MG63 (cell line): ENCODE measurements at places on chromosomes 2 and 18.

DNA sequence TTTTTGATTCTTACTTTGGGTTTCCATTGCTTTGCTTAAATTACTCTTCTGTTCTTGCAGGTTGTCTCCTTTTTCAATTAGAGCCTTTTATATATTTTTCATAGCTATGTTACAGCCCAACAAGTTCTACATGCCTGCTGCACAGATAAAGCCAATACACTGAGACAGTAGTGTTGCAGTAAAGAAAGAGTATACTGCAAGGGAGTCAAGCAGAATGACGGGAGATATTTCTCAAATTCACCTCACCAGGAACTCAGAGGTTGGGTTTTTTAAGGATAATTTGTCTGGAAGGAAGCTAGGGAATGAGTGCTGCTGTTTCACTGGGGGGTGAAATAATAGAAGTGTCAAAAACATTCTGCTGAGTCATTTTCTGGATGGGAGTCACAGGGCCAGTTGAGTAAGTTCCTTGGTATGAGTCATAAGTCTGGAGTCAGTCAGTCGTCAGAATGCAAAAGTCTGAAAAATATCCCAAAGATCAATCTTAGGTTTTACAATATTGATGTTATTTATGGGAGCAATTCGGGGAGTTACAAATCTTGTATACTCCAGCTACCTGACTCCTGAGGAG, 193.0 kb upstream of the RGPD4 start:
- peak; percentile 47 for DNase-seq

DNA sequence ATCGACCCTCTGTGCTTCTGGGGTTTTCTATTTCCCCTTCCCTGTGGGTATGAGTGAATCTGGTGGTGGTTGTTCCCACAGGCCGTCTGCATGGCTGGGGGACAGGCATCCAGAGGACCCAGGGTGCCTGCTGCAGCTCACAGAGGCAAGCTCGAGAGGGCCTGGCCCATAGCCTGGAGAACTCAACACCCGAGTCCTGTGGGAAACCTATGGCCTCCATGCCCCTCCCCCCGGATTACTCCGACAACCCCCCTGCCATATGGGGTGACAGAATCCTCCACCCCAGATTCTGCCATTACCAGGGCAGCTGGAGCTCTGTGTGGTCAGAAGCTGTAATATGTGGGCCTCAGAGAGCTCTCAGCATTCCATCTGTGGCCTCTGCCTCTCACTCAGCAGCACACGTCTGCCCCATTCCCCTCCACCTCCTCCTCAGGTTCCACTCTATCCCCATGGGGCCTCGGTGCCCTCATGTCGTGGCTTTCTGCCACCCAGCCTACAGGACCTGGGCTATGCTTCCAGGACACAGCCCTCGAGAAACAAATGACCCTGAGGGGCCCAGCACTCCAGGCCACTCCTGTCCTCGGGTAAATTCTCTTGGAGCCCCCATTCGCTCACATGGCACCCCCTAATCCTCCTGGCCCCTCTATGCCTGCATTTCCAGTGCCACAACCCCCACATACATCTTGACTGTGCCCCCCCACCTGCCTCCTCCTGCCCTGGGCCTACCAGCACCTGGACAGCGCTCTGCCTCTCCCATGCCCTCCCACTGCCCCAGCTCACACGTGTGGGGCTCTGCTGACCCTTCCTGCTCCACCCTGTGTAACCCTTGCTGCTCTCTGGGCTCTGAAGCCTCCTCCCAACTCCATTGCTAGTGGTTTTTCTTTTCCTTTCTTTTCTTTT, 3.6 kb downstream of the MZT2A start:
- DNase-seq: no peak

- DNase-seq: no peak
These were observed 48.6 kb downstream of the ETAA1 start for GRCh38 chr2:67445652-67446268.

DNA sequence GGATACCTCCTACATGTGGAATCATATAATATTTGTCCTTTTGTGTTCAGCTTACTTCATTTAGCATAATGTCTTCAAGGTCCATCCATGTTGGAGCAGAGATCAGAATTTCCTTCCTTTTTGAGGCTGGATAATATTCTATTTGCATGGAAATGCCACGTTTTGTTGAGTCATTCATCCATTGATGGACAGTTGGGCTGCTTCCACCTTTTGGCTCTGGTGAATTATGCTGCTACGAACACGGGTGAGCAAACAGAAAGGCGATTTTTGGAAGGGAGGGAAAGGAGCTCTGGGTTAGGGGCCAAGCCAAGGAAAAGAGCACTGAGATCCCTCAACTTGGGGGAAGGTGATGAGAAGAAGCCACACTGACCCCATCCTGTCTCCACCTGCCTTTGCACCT, 260.5 kb downstream of the TNS1 start:
- no peak for DNase-seq

GRCh38 chr2:53317861-53318260, 449.7 kb upstream of the CHAC2 start:
- DNase-seq: peak; percentile 46

- no peak for DNase-seq
These were observed 67.0 kb downstream of the ZEB2 start for GRCh38 chr2:144452989-144453336.

GRCh38 chr2:139217641-139218040, 437.5 kb upstream of the NXPH2 start:
- no peak for DNase-seq

- peak; percentile 58 for DNase-seq
These were observed 54.3 kb downstream of the HAUS1 start for GRCh38 chr18:46158499-46158898.

DNA sequence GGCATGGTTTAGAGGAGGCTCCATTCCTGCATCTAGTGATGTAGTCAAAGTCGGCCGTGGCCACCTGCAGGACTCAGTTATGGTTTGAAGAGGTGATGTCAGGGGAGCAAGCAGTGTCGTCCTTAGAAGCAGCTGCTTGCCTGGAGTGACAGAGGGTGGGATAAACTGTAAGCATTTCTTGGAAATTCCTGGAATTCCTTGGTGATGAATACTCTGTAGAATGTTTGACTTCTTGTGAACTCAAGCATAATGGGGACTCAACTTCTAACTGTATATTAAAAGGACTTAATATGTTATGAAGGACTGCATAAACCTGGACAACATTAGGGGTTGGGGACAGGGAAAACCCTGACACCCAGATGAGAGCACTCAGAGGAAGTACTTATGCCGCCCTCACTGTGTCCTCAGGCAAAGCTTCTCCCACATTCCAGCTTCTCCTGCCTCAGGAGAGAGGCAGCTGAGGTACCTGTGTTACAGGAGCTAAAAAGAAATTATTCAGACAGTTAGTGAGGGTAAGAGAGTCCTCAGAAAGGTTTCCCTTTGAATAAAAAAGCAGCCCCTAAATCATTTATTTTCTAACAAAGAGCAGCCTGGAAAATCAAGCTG, 459.9 kb upstream of the CELF4 start:
- no peak for DNase-seq

DNA sequence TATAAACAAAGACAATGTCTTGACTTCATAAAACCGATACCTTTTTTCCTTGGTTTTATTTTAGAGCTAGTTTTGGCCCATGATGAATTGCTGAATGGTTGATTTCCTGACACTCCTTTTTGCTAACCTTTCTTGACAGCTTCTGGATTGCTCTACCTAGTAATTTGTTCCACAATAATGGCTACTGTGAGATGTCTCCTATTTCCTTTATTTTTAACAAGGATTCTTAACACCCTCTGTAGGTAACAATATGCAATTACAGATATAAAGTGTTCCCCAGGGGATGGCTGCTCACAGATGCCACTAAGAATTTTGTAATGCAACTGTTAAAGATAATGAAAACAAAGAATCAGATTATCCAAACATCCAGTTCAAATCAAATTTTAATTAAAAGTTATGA, 100.8 kb upstream of the ATP5MC3 start:
- no peak for DNase-seq

GRCh38 chr18:7000484-7001096, 117.0 kb downstream of the LAMA1 start:
- no peak for DNase-seq

DNA sequence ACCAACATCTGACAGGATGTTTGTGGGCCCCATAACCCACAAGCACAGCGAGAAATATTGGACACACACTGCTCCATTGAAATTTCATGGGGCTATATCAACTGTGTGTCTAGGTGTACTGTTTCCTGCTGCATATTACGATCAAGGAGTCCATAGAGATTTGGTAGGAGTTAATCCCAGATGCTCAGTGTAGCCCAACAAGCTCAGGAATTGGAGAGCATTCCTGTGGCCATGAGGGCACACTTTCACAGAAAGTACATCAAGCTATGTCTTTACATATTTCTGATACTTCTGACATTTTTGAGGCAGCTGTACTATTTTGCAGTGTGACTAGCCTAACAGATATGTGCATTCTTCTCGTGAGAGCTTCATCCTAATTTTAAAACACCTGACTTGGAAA, 473.1 kb downstream of the PTH2R start:
- DNase-seq: no peak

GRCh38 chr2:241970716-241971115, 101.2 kb downstream of the RTP5 start:
- DNase-seq: no peak

- DNase-seq: peak; percentile 33
These were observed 119.9 kb upstream of the NDUFV2 start for GRCh38 chr18:8982416-8983183.

DNA sequence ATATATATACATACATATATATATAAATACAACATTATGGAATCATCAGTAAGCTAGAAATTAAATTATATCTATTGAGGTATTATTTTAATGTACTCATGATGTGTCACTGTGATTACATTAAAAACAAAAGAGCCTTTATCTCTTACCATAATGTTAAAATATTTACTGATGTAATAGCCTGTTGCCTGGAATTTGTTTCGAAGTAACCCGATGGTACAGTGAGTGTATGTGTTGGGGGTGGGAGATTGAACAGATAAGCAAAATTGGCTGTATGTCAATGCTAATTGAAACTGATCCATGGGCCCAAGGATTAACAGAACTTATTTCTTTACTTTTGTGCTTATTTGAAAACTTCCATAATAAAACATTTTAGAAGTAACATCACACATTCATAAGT, 1473.2 kb downstream of the LRP1B start:
- no peak for DNase-seq

DNA sequence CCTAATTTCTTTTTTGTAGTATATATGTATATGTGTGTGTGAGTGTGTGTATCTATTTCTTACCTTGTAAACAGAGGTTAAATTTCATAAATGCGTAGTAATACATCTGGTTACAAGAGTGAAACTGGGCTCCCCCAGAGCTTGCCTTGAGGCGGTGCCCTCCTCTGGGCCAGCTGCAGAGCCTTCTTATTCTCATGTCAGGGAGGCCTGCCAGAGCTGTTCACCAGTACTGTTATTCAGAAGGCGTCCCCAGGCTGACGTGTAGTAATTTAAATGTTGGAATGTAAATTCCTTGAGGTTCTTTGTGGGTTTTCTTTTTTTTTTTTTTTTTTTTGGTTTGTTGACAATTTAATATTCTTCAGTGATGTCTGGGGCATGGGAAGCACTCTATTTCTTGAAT, 11.2 kb downstream of the COPS8 start:
- DNase-seq: peak; percentile 48

DNA sequence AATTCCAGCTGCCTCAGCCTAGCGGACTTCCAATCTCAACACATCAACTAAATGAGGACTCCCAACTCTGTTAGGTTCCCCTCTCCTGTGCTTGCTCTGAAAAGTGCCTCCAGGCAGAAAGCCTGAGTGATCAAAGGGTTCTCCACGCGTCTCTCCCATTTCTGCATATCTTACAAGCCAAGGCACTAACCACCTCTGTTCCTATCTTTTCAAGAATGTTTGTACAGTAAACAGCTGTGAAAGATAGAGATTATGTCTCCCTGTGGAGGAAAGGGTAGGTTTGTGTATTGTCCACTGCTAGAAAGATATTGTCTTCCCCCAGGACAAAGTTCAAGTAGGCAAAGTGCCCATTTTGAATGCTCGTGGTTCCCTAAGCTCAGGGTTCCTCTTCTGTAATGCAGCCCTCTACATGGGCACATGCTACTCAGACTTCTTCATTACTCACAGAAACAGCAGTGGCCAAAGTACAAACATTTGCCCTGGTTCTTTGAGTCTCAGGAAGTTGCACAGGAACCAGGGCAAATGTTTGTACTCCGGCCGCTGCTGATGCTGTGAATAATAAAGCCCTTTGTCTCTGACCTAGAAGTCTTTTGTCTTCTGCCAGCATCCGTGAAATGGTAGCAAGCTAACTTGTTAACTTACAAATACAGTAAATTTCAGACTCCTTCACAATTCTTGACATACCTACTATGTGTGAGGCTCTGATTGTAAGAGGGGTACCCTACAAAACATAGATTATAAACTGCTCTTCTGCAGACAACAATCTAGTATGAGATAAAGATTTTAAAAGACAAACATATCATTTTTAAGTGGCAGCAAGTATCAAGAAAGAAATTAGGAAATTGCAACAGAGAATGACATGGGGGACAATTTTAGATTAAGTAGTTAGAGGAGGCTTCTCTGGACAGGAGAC, 44.5 kb downstream of the PKDCC start:
- no peak for DNase-seq

- DNase-seq: no peak
These were observed 116.8 kb downstream of the SPTBN1 start for GRCh38 chr2:54572636-54573536.

DNA sequence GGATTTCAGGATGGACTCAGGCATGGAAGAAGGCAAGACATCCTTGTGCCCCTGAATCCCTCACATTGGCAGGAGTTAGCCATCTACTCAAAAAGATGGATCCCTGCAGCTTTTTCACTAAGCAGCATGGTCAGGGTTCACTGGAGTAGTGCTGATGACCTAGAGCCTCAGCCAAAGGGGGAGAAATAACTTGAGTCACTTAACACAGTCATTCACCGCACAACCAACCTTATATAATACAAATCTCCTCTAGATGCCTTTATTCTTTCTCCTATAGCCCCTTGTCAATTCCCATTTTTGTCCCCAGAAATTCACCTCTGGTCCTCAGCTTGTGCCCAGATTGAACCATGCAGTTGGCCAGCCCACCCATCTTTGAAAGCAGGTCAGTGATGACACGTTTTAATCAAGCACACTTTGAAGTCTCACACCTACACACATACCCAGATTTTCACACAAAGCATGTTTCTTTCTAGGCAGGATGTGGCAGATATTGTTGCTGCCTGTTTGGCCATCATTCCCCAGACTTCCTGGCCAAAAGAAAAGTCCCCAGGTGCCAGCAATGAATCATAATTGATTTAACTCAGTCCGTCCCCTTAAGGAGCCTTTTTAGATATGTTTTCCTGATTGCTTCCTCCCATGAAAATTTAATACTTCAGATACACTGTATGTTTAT, 84.2 kb downstream of the LBH start:
- peak; percentile 43 for DNase-seq

- no peak for DNase-seq
These were observed 94.2 kb upstream of the STPG4 start for GRCh38 chr2:47249157-47249900.

DNA sequence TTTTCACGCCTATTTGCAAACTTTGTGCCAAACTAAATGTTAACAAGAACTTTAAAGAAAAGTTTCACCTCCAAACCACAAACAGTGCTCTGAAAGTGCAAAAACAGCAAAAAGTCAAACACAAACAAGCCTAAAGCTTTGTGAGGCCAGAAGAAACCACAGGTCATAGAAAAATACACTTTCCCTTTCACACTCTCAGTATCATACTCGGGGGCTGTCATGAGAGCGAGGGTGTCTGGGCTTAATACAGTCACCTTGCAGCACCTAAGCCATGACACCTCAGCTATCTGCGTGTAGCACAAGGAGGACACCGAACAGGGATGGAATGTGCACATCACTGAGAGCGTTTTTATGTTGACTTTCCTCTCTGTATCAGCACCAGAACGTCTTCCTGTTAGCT, 26.6 kb upstream of the SEH1L start:
- no peak for DNase-seq
